ENCODE measurements at places on chromosomes 1 and 21. TPM values are rescaled to one million over a fixed set of nuclear protein-coding genes. Genes with fewer than 3 reads are reported as not detected.

Gene FGR
- 0.33 TPM for total RNA-seq

Gene SMCP
- not detected for total RNA-seq

Gene TRAF3IP3
- total RNA-seq, result not detected

Gene MYBPH
- not detected for total RNA-seq

Gene TMCO1
- 92.2 TPM for total RNA-seq

Gene OR2L13
- total RNA-seq, result not detected

Gene KIF2C
- total RNA-seq, result 61.6 TPM

Gene GABRD
- total RNA-seq, result not detected

Gene NCSTN
- total RNA-seq, result 153 TPM

Gene GJA9
- total RNA-seq, result not detected
